ENCODE measurements at places on chromosomes 6 and 20.
A peak's percentile ranks its signal among the peaks of the same experiment; 100 is the strongest.

- no peak for DNase-seq
These were observed 21.6 kb upstream of the CCDC28A start for GRCh38 chr6:138752017-138752416.

DNA sequence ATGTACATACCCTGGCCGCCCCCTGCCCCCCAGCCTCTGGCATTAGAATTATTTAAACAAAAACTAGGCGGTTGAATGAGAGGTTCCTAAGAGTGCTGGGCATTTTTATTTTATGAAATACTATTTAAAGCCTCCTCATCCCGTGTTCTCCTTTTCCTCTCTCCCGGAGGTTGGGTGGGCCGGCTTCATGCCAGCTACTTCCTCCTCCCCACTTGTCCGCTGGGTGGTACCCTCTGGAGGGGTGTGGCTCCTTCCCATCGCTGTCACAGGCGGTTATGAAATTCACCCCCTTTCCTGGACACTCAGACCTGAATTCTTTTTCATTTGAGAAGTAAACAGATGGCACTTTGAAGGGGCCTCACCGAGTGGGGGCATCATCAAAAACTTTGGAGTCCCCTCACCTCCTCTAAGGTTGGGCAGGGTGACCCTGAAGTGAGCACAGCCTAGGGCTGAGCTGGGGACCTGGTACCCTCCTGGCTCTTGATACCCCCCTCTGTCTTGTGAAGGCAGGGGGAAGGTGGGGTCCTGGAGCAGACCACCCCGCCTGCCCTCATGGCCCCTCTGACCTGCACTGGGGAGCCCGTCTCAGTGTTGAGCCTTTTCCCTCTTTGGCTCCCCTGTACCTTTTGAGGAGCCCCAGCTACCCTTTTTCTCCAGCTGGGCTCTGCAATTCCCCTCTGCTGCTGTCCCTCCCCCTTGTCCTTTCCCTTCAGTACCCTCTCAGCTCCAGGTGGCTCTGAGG, 7.6 kb downstream of the CDKN1A start:
- DNase-seq: no peak

DNA sequence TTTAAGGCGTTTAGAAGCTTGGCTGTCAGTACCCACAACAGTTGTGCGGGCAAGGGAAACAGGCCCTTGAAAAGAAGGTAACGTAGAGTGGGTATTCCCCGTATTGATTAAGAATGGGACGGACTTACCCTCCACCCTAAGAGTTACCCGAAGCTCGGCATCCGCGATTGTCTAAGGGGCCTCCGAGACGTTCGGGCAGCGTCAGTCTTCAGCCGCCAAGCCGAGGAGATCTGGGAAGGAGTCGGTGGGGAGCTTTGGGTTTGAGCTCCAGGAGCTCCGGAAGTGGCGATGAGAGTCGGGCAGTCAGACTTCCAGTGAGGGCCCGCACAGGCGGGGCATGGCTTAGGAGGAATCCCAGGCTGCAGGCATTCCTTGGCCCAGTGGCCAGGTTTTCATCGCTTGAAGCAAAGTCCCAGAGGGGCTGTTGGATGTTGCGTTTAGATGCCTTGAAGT, 748.2 kb upstream of the ADGRB3 start:
- DNase-seq: no peak

DNA sequence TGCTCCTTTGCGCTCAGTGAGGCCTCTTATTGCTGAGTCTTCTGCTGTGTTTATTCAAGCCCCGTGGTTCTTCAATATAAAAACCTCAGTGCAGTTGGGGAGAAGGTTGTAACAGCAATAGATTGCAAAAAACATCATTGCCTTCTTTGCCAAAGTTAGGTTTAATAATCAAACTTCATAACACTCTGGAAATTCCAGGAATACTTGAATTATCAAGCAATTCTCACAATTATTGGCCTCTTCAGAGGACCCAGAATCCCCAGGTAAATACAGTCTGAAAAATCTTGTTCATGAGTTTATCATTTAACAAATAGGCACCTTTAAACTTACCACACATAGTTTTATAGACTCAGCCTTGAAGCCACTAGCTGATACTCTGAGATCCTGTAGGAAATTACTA, 213.6 kb downstream of the OGFRL1 start:
- no peak for DNase-seq

DNA sequence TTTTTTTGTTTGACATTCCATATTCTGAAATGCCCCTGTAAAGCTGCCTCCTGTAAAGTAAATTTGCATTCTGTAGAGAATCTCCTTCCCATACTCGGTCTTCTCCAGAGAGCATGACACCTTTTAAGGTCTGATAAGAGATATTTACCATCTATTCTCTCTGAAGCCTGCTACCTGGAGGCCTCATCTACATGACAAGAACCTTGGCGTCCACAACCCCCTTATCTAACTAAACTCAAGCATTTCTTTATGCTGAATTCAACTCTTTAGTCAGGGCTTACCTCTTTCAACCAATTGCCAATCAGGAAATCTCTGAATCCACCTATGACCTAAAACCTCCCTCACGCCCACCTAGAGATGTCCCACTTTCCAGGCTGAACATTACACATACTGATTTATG, 51.6 kb downstream of the FAM184A start:
- DNase-seq: no peak

DNA sequence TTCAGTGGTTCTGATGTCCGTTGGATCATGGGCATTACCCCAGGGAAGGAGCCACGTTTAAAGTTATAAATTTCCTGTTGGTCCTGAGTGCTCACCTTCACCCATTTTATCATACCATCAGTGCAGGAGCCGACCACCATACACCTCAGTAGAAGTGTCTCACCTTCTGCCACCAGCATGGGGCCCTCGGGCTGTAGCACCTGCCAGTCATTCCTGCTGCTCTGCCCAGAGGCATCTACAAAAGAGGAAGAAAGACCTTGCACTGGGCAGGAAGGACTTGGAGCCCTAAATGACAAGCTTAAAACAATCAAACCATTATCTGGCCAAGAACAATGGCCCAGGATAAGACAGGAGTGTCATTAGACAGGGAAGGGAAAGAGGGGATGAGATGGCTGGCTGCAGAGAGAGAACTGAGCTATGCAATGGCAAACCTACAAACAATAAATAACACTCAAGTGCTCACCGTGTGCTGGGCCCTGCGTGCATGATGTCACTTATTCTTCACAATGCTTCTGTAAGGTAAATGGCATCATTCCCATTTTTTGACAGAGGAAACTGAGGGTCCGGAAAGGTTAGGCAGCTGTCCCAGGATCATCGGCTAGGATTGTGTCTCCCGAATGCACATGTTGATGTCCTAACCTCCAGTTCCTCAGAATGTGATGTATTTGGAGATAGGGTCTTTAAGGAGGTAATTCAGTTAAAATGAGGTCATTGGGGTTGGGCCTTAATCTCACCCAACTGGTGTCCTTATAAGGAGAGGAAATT, 11.2 kb downstream of the SIRPB2 start:
- no peak for DNase-seq

- no peak for DNase-seq
These were observed 33.0 kb upstream of the HFE start for GRCh38 chr6:26053992-26054780.

DNA sequence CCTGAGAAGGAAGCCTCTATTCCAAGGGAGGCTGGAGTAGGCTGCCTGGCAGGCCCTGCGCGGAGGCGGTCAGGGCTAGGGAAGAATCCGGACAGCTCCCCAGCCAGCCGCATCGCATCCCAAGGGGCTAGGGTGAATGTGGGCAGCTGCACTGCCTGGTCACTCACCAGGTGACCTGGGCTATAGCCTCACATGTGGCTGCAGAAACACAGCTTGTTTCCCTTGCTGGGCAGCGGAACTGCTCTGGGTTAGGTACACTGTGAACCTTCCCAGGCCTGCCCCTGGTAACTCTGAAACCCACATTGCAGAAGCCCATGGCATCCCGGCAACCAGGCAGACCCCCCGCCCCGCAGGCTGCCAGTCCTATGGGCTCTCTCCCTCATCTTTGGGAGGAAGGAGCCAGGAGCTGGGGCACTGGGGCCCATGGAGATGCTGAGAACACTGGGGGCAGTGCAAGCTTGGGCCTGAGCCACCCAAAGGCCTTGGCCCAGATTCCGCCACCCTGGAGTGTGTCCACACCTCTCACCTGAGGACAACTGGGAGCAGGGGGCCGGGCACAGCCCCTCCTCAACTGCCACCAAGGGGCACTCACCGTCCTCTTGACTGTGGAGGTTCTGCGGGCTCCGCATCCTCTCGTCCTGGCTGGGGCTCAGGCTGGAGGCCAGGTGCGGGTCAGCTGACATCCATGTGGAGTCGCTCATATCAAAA, 111.0 kb downstream of the NOL4L start:
- DNase-seq: no peak

DNA sequence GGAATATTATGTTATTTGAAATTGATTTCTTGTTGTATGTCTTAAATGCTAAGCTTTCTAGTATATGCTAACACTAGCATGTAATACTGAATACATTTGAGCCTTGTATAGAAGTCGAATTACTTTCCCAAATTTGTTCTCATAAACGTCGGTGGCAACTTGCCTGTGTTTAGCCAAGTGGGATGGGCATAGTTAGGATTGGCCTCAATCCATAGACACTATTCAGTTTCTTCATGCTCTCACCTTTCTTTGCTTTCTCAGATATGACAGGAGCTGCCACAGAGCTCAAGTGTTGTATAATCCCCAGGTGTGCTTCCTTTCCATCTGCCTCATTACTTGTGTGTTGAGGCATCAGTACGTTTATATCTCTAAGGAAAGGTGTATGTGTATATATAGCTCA, 19.3 kb downstream of the ZNF334 start:
- DNase-seq: no peak

DNA sequence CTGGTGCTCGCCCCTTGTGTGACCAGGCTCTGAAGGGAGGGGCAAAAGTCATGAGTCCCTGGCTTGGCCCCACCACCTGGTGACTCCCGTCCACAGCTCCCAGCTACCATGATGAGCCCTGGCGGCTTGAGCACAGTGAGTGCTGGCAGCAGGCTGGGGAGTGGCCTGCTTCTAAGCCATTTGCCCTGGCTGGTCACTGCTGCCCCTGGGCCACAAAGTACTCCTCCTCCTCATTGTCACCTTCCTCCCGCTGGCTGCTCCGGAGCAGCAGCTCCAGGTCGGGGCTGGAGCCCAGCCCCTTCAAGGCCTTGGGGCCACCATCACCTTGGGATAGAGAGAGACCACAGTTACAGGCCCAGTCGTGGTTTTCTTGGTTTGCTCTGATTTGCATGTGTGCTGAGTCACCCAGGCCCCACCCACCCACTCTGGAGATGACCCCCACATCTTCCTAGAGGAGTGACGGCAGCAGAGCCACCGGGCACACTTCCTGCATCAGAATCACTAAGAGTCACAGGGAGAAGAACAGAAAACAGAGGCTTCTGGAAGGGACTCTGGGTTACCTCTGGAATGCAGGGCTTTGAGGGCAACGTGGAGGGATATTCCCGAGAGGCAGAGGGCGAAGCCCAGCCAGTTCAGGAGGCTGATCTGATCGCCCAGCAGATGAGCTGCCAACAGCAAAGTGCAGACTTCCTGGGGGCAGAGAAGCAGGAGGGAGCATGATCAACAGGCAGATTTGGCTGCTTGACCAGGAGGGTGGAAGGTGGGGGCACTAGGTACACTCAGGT, 42.1 kb upstream of the CDH22 start:
- no peak for DNase-seq

GRCh38 chr20:35734777-35735649, 7.0 kb downstream of the RBM39 start:
- no peak for DNase-seq

DNA sequence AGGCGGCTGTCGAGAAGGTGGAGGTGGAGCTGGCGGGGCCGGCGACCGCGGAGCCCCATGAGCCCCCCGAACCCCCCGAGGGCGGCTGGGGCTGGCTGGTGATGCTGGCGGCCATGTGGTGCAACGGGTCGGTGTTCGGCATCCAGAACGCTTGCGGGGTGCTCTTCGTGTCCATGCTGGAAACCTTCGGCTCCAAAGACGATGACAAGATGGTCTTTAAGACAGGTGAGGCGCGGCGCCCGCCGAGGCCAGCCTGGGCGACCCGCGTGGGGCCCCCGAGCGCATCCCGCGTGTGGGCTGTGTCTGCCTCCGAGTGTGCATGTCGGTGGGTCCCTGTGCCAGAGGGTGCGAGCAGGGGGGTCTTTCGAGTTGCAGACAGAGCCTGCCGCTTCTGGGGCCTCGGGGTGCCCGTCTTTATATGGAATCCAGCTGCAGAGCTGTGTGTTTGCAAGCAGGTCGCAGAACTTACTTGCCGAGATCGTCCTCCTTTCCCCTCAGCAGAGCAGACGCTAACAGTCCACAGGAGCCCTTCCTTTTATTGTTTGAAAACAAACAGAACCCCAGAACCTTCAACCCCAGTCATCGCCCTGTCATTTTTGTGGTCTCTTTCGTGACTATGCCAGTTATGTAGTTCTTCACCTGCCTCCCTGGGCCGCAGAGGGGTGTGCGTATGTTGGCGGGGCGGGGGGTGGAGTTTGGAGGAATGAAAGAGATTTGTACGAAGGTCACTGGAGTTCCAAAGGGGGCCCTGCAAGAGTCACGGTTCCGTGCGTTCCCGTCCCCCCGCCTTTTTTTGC, 766 bp downstream of the SLC16A10 start:
- no peak for DNase-seq

- peak; percentile 89 for DNase-seq
These were observed at the start of gene TRIM27 for GRCh38 chr6:28923318-28924102. TRIM27 (minus strand) TSS chr6:28923985; CDS start chr6:28923632, 353 bp downstream.

- no peak for DNase-seq
These were observed 136.4 kb upstream of the ARMC2 start for GRCh38 chr6:108711826-108712225.

GRCh38 chr20:35547329-35547728, 5.5 kb downstream of the ERGIC3 start:
- DNase-seq: no peak

- no peak for DNase-seq
These were observed 34.2 kb upstream of the BTN3A2 start for GRCh38 chr6:26330859-26331217.

- DNase-seq: peak; percentile 43
These were observed 87.5 kb downstream of the ANKRD60 start for GRCh38 chr20:58140787-58141425.

GRCh38 chr6:33723371-33724085, 12.0 kb upstream of the UQCC2 start:
- no peak for DNase-seq

DNA sequence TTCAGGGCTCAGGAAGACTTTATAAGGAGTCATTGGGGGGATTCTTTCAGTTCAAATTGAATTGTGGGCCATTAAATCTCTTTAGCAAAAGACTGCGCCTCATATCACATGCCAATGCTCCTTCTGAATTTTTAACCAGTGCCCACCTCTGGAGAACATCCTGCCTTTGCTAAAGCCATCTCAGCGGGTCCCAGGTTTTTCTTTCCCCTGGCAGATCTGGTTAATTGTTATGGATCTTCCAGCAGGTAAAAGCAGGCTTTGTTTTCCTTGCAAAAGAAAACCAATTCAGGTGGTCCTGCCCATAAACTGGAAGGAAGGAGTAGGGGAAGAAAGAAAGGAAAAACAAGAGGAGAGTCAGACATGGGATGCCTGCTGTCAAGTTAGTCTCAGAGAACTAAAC, 298.2 kb downstream of the LRFN2 start:
- DNase-seq: no peak

GRCh38 chr20:15911581-15911980, 661.7 kb downstream of the KIF16B start:
- DNase-seq: no peak
